Lung (tissue), 17 donors: ENCODE measurements at places on chromosomes 16 and 17. TPM values are rescaled to one million over a fixed set of nuclear protein-coding genes. Genes with fewer than 3 reads are reported as not detected.

TBC1D3E gene
- polyA plus RNA-seq, result not detected

FOXN1 gene
- polyA plus RNA-seq, result 0.13 TPM

B4GALNT2 gene
- 0.08 TPM for polyA plus RNA-seq

TBC1D3G gene
- polyA plus RNA-seq, result not detected

KRTAP4-9 gene
- not detected for polyA plus RNA-seq

DNAJA3 gene
- polyA plus RNA-seq, result 24.8 TPM

ZNF207 gene
- 51.3 TPM for polyA plus RNA-seq

ICAM2 gene
- 64.1 TPM for polyA plus RNA-seq

MT2A gene
- 903 TPM for polyA plus RNA-seq

ERN1 gene
- 14.8 TPM for polyA plus RNA-seq

SULT1A1 gene
- 34.6 TPM for polyA plus RNA-seq

NPIPA8 gene
- 0.03 TPM for polyA plus RNA-seq

CEP20 gene
- polyA plus RNA-seq, result 19.0 TPM

FA2H gene
- 2.1 TPM for polyA plus RNA-seq

MYOCD gene
- polyA plus RNA-seq, result 0.73 TPM

ADAT1 gene
- 26.8 TPM for polyA plus RNA-seq

CASKIN1 gene
- polyA plus RNA-seq, result 0.35 TPM

KRT17 gene
- polyA plus RNA-seq, result 47.2 TPM

IRF8 gene
- polyA plus RNA-seq, result 37.9 TPM

MED31 gene
- 27.7 TPM for polyA plus RNA-seq

PYDC1 gene
- not detected for polyA plus RNA-seq

MYH1 gene
- polyA plus RNA-seq, result 0.02 TPM

FAM171A2 gene
- 0.47 TPM for polyA plus RNA-seq

CACNA1H gene
- polyA plus RNA-seq, result 7.1 TPM

CES4A gene
- polyA plus RNA-seq, result 8.0 TPM
